ENCODE measurements at places on chromosomes 13 and 19. TPM values are rescaled to one million over a fixed set of nuclear protein-coding genes. Genes with fewer than 3 reads are reported as not detected.
A peak's percentile ranks its signal among the peaks of the same experiment; 100 is the strongest.

- peaks cover 9% of the 10 kb centered on the region for H3K4me1 ChIP-seq
- DNase-seq: peak; percentile 75
- peak overlapping the region; percentile 92 for H3K4me3 ChIP-seq
- H3K27me3 ChIP-seq: no peaks in the 10 kb centered on the region
Measured at GRCh38 chr13:51802631-51803418, 1.1 kb downstream of the DHRS12 start.

GRCh38 chr13:42762917-42763316 is 18.5 kb upstream of the FAM216B start:
- no peaks in the 10 kb centered on the region for H3K4me1 ChIP-seq
- no peaks in the 10 kb centered on the region for H3K27me3 ChIP-seq
- no peaks in the 10 kb centered on the region for H3K36me3 ChIP-seq
- no peak overlapping the region for H3K27ac ChIP-seq

DNA sequence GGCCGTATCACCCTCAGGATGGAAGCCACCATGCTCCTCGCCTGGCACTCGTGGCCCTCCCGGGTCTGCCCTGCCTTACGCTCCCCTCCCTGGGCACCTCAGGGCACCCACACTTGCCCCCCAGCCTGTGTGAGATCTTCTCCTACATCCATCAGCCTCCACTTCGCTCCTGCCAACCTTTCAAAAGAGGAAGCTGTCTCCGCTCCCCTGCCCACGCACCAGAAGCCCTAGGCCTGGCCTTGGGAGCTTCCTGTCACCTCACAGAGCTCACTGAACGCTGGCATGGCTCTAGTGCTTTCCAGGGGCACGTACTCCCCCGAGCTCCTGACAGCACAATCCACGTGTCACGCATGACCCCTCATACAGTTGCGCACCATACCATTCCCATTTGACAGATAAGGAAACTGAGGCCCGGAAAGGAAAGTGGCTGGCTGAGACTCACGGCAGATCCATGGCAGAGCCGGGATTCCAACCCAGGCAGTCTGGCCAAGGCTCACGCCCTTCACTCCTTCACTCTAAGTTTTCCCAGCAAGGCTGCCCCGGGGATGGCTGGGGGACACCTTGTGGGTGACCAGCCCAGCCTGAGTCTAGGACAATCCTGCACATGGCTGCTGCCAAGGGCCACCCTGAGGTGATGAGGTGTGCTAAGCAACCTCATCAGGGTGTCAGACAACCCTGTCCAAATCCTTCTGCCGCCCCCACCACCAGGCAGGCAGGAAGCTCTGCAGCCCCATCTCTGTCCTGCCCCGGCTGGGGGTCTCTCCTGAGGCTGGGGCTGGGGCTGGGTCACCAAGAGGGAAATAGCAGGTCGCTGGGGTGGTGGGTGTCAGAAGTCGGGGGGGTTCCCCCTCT is 19.3 kb downstream of the PPP1R12C start:
- no peak overlapping the region for H3K4me3 ChIP-seq
- H3K36me3 ChIP-seq: peaks cover 11% of the 10 kb centered on the region
- H3K27ac ChIP-seq: no peak overlapping the region
- no peak for DNase-seq
- no peaks in the 10 kb centered on the region for H3K27me3 ChIP-seq
- H3K4me1 ChIP-seq: no peaks in the 10 kb centered on the region

DNA sequence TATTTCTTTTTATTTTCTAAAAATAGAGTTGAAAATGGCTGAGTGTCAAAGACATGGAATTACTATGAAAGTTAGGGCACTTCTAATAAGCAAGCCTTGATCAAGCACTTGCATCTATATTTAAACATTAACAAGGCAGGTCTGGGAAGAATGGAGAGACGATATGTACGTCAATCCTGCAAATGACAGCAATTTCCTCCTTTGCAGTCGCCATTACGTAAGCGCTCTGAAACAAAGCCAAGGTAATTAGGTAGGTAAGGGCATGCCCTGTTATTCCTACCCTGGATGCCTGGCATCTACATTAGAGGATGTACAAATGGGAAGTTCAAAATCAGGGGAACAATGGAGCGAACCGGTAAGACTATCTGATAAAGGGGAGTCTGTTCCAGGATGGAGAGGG is 664.0 kb upstream of the ARGLU1 start:
- no peak for DNase-seq
- no peaks in the 10 kb centered on the region for H3K4me1 ChIP-seq
- H3K4me3 ChIP-seq: no peak overlapping the region
- H3K27me3 ChIP-seq: no peaks in the 10 kb centered on the region
- H3K36me3 ChIP-seq: no peaks in the 10 kb centered on the region

GRCh38 chr19:11550265-11550664 is 8.8 kb downstream of the ELOF1 start:
- no peaks in the 10 kb centered on the region for H3K27me3 ChIP-seq
- H3K4me1 ChIP-seq: no peaks in the 10 kb centered on the region
- peaks cover 46% of the 10 kb centered on the region for H3K36me3 ChIP-seq
- no peak for DNase-seq

DNA sequence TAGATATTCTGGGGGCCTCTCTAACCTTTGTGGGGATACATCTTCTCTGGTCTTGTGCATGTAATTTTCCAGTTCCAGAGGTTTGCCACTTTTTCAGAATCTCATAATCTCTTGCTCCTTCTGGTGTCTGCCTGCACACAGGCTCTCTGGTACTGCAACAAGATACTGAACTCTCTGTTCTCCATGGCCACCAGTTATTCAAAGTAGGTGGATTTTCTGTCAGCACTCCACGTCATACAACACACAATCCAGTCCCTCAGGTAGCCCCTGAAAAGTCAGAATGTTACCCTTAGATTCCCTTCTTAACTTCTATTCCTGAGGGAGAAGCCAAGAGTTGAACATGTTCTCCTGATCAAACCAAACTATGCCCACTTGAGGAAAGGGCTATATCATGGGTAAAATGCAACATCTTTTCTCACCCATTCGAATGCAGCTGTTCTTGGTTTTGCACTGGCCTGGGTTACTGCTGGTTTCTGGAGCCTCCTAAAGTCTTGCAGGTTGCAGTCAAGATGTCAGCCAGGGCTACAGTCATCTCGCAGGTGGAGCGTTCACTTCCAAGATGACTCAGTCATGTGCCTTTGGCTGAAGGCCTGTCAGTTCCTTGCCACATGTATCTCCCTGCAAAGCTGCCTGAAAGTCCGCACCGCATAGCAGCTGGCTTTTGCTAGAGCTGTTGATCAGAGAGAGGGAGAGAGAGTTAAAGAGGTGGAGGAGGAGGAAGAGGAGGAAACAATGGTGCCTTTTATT is 57.7 kb upstream of the TUBA3C start:
- H3K27me3 ChIP-seq: no peaks in the 10 kb centered on the region
- no peak overlapping the region for H3K4me3 ChIP-seq
- H3K27ac ChIP-seq: no peak overlapping the region
- H3K4me1 ChIP-seq: no peaks in the 10 kb centered on the region

DNA sequence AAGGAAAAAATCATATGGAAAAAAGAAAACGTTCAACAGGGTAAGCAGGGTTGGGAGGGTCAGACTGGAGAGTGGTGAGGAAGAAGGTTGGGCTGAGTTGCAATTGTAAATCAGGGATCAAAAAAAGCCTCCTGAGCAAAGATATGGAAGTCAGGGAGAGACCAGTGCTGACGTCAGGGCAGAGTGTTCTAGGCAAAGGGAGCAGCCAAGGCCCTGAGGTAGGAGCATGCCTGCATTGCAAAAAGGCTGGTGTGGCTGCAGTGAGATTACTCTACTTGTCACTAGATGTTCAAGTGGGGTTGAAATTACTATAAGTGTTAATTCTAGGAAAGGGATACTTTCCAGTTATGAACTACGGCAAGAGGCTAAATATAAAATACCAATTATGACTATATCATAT is 562.0 kb downstream of the MYO16 start:
- no peaks in the 10 kb centered on the region for H3K4me1 ChIP-seq
- no peaks in the 10 kb centered on the region for H3K36me3 ChIP-seq
- no peak overlapping the region for H3K27ac ChIP-seq
- H3K27me3 ChIP-seq: no peaks in the 10 kb centered on the region

GRCh38 chr13:89361909-89362308 is 1690.7 kb downstream of the SLITRK5 start:
- DNase-seq: no peak
- no peaks in the 10 kb centered on the region for H3K27me3 ChIP-seq
- no peak overlapping the region for H3K4me3 ChIP-seq
- H3K27ac ChIP-seq: no peak overlapping the region

RFPL4A gene
- not detected for total RNA-seq

MYH14 gene
- 16.7 TPM for total RNA-seq
